ENCODE measurements at places on chromosomes 7 and 10.

DNA sequence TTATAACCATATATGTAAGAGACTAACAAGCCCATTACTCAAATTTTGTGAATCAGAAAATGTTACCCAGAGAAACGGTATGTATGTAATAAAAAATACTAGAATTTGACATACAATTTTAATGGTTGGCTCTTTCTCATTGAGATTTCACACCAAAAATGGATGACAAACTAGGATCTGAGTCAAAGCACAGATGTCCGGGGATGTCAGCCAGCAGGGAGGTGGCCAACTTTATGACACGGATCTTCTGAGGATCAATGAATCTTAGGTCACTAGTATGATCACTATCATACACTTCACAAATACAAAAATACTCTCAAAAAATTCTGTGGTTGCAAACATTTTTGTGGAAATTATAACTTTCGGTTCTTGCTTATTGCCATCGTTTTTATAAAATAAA lies 173.5 kb upstream of the NFE2L3 start:
- no peak for DNase-seq

GRCh38 chr7:45576249-45576929 lies 2.2 kb downstream of the ADCY1 start:
- no peak for DNase-seq

DNA sequence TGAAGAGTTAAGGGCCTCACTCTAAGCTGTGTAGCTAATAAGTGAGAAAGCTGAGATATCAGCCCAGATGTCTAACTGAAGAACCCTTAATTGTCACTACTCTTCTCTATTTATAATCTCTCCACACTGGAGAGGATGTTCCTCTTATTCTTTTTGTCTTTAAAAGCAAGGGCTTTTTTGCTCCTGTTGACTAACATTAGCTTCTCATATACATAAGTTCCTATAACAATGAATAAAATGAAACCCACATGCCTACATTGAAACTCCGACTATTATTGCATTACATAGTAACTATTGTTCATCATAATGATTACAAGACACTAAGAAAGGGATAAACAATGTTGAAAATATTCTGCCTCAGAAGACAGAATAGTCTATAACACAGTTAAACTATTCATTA lies 67.1 kb downstream of the GNAT3 start:
- no peak for DNase-seq

DNA sequence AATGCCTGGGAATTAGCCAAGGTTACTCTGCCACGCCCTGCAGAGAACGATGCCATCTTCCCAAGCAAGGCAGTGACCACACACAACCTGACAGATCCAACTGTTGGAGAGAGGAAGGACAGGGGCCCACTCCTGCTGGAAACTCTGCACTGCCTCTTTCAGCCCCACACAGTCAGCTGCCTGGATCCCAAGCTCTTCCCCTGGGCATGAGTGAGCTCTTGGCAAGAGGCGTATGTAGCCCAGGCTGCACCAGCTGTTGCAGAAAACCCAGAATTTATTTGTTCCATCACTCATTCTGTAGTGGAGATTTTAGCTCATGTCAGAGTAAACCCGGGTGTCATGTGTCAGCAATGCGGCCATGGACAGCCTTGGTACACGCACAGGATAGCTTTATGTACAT lies 135.1 kb upstream of the TRIM24 start:
- no peak for DNase-seq

GRCh38 chr7:41169317-41169716 lies 533.6 kb downstream of the INHBA start:
- DNase-seq, result no peak

DNA sequence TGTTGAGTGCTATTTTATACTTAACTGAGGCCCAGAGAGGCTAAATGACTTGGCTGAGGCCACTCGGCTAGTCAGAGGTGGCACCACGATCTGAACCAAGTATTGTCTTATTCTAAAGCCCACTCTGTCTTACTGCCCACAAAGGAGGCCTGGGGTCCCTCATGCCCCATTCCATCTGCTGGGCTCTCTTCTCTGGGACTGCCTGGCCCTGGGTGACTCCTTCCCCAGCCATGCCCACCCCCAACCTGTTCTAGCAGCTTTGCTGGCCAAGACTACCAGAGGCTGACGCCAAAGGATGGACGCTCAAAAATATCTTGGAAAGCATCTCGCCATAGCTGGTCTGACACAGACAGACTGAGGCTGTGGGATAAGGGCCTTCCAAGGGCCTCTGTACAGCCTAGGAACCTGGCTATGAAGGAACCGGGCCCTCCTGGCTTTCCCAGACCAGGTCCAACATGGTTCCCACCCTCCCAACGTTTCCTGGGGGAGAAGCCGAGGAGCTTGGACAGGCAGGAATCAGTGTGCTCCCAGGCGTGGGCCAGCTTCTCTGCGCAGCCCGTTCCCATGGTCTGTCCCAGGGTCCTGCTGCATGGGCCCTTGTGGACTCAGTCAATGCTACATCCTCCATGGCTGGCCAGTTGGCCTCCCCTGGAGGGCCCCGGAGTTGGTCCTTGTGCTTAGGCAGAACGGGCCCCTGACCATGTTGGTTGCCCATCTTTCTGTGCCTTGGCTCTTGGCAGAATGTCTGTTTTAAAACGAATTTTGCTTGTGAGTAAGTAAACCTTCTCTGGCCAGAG lies 11.7 kb downstream of the HSPA12A start:
- DNase-seq, result no peak

GRCh38 chr7:137895301-137896221 lies 48.8 kb upstream of the DGKI start:
- DNase-seq, result no peak

GRCh38 chr7:33155811-33156210 lies 26.4 kb downstream of the BBS9 start:
- DNase-seq, result no peak

DNA sequence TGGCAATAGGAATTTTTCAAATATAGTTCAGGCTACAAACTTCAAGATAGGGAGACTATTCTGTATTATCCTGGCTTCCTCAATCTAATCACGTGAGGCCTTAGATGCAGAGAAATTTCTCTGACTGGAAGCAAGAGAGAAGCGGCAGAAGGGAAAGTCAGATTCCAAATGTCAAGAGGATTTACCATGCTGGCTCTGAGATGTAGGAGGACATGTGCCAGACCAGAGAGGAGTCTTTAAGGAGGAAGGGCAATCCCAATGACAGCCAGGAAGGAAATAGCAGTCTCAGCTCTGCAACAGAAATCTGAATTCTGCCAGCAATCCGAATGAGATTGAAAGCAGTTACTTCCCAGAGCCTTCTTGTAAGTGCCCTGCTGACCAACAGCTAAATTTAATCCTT lies 57.4 kb downstream of the NUTM2E start:
- no peak for DNase-seq

GRCh38 chr10:3879073-3879472 lies 94.1 kb upstream of the KLF6 start:
- DNase-seq, result no peak

DNA sequence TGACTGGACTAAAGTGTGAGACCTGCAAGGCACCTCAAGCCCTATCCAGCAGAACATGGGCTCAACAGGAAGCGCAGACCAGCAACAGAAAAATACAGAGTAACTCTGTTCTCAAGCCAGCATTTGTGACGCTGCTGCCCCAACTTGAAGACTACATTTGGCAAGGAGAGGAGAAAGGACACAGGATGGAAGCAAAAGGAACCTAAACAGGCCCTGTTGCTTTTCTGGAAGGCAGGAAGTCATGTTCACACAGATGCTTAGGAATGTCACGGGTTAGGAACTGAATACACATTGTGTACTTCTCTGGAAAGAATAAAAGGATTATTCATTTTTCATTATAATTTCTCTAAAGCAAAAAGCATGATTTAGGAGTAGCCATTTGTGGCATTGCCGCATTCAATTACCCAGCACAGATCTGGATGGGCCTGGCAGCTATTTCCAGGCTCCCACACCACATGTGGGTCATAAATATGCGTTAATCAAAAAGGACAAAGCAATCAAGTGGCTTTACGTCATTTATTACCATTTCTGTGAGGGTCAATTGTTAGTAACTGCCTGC lies 19.8 kb upstream of the TOMM7 start:
- no peak for DNase-seq

DNA sequence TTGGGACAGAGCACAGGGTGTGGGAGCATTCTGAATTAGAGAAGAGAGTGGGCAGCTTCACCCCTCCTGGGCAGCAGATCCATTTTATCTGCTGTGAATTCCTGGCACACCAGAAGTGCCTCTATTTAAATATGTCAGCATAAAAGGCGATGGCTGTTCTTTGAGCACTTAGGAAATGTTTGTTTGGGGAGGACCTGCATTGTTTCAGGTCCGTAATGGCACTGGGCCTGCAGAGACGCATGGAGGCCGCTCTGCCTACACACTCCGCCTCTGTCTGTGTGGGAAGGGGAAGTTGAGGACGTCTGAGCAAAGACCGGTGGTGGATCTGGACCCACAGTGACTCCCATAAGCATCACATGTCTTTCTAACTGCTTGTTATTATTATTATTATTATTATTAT lies 253.2 kb downstream of the CAMK1D start:
- DNase-seq, result no peak

GRCh38 chr10:17214971-17215781 lies 12.9 kb upstream of the VIM start:
- DNase-seq, result no peak

DNA sequence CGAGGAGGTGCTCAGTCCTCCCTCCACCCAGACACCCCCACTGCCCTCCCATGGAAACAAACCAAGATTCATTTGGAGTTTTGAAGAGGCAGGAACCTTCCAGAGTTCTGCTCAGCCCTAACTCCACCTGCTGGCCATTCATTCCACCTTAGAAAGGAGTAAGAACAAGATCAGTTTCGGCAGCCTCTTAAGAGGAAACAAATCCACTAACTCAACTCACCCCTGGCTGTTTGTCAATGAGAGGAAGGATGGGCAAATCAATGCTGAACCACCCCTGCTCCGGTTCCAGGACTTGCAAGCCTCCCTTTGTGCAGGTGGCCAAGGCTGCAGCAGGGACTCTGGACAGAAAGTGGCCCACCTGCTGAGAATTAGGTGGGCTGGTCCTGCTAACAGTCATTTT lies 26.2 kb downstream of the CCDC3 start:
- no peak for DNase-seq

DNA sequence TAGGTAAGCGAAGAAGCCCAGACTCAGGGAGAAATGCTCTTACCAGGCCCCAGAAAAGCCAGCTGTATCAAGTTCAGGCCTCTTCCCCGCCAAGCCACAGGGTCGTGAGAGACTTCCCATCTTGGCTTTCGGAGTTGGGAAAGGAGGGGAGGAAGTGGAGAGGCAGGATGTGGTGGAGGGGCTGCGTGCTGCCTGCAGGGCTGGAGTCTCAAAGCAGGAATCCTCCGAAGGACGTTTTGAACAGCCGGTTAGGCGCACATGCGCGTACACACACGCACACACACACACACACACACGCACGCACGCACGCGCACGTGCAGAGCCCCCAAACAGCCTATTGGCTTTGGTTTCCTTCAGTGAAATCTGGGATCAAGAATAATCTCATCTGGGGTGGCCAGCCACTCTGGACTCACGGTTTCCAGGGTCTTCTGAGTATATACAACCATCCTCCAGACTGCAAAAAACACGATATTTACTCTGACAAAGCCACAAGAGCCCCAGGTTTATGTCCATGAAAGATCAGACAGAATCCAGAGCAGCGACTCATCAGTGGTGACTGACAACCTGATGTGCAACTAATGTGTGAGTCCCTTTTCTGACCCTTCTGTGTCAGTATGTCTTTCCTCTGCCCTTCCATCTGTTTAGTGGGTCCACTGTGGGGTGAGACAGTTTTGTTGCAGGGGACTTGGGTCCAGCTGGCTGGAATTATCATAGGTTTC lies 115.0 kb upstream of the ZNF438 start:
- no peak for DNase-seq

- no peak for DNase-seq
These were observed 10.3 kb downstream of the CDHR1 start for GRCh38 chr10:84204610-84205009.

DNA sequence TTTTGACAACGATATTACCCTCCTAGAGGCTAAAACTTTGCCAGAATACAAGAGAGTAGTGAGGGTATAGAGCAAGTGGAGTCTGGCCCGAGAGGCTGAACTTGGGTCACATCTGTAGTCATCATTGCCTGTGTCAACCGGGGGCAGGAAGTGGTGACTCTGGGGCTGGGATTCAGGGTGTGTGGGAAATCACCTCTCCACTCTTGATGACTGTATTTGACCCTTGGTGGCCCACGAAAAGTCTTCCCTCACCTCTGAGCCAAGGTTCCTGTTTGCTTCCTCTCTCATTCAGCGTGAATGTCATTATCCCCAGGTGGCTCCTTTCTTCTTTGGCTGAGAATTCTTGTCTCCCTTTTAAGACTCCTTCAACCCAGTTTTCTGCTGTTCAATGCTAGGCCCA lies 240.4 kb downstream of the ABCA13 start:
- DNase-seq, result no peak
